T-helper 2 cell (primary cell): ENCODE measurements at places on chromosomes 12 and 14.

DNA sequence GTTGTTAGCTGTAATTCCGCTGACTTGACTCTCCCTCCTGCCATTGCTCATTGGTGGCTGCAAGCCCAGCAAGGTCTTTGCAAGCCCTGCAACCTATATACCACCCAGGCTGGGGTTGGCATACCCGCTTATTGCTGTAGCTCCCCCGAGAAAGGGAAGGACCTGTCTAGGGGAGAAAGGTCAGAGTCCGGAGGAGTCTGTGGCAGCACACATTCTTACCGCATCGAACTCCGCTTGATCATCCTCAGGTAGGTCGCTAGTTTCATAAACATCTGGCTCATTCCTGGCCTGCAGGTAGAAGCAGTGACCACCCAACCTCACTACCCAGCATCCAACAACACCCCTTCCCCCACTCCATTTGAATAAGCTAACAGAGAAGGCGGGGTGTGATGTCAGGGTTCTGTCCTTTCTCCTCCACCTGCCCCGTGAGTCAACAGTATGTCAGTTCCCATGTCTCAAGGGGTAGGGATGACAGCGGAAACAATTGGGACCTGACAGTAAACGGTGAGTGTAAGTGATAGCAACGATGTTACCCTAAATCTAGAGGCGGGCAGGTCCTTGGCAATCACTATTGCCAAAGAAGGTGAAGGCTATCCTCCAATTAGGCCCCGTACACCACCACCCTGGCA, 1.1 kb downstream of the DCTN2 start:
- no peak for DNase-seq

- DNase-seq, result no peak
Measured at GRCh38 chr14:68464711-68465110, 328.2 kb downstream of the ZFP36L1 start.

DNA sequence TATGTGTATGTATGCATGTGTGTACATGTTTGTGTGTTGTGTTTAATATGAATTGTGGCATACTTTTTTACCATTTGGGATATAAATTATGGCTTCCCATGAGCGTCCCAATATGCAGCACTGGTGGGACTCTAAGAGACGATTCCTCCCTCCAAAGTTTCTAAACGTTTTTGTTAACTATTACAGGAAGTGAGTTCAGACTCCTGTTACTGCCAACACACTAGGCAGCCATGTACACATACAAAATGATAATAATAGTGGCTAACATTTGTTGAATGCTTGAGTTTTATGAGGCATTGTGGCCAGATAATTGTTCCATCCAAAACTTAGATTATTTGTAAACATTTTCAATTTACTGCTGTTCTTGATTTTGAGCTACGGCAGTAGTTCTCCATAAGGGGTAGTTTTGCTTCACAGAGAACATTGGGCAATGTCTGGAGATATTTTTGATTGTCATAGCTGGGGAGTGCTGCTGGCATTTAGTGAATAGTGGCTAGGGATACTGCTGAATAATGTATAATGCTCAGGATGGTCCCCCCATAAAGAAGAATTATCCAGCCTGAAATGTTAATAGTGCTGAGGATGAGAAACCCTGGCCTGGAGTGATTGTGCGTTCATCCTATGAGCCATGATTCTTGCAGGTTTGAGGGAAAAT, 45.1 kb downstream of the ARID2 start:
- DNase-seq, result no peak

GRCh38 chr12:80848858-80849257, 88.9 kb downstream of the LIN7A start:
- DNase-seq, result no peak

DNA sequence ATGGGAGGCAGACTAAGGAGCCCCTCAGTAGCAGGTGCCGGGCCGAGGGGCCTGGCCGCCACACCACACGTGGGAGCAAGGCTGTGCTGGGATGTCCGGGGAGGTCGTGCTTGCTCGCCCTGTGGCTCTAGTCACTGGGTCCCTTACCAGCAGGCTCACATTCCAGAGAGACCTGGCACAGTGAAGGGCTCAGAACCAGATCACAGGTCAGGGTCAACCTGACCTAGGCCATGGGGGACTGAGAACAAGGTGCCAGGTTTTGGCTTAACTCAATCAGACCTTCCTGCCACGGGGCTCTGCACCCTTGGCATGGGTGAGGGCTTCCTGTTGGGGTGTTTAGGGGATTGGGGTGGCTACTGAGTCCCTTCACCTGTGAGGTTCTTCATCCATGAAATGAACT, 22.3 kb downstream of the DEGS2 start:
- DNase-seq, result no peak

GRCh38 chr14:54221432-54221803, 175.4 kb upstream of the CDKN3 start:
- DNase-seq, result no peak

GRCh38 chr14:89504602-89505313, 87.7 kb upstream of the FOXN3 start:
- DNase-seq, result peak; percentile 75

GRCh38 chr12:51920046-51920445, 12.7 kb downstream of the ACVRL1 start:
- DNase-seq, result no peak

DNA sequence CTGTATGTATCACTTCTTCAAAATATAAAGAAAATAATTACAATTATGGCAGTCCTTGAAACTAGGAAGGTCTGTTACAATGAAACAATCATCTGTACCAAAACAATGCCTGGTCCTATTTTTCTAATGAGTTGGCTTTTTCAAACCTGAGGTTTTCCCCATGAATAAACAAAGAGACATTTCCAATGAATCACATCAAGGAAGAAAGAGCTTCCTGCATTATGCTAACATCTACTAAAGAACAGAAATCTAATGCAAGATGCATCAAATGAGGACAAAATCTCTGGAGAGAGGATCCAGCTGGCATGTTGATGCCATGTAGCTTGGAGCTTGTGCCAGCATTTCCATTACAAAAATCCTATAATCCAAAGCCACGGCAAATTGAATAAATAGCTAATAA, 29.3 kb downstream of the NIN start:
- DNase-seq, result no peak

DNA sequence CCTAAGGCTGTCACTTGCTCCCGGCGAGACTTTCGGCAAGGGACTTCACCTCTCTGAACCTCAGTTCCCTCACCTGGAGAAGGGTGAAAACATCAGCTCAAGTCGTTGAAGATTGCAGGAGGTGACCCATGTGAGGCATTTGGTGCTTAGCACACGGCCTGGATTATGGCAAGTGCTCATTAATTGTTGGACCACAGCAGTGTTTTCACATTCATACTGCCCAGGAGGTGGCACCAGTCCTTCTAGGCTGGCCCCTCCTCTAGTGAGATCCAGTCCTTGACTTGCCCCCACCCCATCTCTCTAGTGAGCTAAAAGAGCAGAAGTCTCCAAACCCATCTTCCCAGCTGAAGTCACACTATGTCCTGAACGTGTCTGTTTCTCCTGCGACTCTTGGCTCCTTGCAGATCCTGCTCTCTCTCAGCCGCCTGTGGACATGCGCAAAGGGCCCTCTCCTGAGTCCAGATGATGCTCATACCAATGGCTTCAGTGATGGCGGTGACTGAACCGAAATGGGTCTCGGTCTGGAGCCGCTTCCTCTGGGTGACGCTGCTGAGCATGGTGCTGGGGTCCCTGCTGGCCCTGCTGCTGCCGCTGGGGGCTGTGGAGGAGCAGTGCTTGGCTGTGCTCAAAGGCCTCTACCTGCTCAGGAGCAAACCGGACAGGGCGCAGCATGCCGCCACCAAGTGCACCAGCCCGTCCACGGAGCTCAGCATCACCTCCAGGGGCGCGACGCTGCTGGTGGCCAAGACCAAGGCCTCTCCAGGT, 1.6 kb downstream of the FICD start:
- no peak for DNase-seq

- DNase-seq, result no peak
Measured at GRCh38 chr14:54830650-54831049, 72.0 kb downstream of the GCH1 start.

- DNase-seq, result no peak
Measured at GRCh38 chr14:81286574-81287370, 66.0 kb upstream of the GTF2A1 start.

GRCh38 chr12:54024127-54024526, 4.1 kb upstream of the HOXC6 start:
- no peak for DNase-seq

DNA sequence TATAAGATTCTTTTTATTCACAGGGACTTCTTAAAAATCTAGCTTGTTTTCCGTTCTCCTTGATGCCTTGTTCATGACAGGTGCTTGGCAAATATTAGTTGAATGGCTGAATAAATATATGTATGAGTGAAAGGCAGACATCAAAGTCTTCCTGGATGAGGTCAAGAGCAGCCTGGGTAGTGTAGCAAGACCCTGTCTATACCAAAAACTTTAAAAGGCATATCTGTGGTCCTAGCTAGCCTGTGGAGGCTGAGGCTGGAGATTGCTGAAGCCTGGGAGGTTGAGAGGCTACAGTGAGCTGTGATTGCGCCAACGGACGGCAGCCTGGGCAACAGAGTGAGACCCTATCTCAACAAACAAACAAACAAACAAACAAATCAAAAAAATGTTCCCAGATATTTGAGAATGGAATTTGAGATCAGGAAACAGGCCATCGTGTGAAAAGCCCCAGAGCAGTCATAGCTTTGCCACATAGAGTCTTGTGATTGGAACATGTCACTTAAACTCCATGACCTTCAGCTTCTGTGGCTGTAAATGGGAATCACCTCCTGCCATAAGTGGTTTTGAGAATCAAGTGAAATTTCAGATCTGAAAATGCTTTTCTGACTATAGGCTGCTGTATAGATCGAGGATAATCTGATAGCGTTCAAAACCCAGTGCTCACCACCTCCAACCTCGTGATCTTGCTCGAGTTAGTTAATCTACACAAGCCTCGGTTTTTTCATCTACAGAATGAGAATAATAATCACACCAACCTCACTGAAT, 64.3 kb downstream of the ZFP36L1 start:
- no peak for DNase-seq

DNA sequence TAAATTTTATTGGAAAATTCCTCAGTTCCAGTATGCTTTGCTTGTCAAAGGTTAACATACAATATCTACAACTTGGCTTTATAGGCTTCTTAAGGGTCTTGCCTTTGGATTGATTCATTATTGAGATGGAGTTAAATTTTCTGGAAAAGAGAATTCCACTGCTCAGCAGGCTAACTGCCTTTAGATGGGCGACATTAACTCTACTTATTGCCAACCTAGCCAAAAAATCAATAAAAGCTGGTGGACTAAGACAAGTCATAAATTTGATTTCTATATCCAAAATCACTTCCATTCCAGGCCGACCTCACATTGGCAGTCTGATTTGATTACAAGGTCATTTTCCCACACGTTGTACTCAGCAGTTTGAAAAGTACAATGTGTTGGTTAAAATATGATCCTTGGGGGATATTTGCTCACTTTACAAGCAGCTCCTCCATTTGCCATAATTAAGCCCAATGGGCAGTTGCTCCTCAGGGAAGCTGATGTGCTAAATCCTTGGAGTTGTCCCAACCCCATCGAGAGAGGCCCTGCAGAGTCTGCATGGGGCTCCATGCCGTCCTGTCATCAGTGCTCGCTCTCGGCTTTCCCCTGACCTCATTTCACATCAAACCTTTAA, 36.1 kb upstream of the CRY1 start:
- DNase-seq, result no peak

DNA sequence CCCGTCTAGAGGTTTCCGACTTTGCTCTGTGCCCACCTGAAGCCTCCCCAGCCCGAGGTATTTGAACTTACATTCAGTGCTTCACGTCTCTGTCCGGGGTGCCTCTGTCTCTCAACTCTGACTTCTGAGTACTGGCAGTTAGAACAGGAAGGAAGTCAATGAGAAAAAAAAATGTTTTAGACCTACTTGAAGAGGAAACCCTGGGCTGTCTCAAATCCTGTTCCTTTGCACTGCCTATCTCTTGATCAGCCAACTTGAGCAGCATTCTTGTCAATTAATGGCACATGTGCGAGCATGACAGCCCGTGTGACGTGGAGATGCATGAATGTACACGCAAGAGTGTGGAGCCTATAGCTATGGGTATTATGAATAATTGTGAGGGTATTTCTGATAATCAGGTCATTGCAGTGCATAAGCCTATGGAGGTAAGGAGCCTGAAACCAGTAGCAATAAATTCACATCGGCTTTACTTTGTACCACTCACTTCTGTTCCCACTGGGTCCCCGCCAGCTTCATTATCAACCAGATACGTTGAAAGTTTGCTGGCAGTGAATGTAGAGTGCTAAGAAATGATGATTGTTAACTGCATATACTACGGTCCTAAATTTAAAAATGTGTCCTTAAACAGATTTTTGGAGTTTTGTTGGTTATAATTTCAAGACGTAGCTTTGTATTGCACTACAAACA, at the start of gene ARHGDIB:
TSS of gene ARHGDIB (minus strand) at position 136 of the 687 bp plus-strand sequence. CDS start 10,889 bp downstream, outside the sequence.
- peak; percentile 100 for DNase-seq

DNA sequence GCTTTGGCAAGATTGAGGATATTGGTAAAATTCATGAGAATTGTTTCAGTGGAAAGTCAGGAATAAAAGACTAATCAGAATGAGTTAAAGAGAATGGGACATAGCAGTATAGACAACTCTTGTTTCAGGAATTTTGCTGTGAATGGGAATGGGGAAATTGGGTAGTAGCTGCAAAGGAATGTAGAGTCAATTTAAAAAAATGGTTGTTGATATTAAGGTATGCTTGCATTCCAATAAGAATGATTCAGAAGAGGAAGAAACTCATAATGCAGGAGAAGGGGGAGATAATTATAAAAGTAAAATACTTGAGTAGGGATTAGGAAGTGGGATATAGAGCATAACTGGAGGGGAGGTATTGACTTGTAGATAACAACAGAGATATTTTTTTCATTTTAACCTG, 40.7 kb downstream of the MNAT1 start:
- DNase-seq, result no peak

DNA sequence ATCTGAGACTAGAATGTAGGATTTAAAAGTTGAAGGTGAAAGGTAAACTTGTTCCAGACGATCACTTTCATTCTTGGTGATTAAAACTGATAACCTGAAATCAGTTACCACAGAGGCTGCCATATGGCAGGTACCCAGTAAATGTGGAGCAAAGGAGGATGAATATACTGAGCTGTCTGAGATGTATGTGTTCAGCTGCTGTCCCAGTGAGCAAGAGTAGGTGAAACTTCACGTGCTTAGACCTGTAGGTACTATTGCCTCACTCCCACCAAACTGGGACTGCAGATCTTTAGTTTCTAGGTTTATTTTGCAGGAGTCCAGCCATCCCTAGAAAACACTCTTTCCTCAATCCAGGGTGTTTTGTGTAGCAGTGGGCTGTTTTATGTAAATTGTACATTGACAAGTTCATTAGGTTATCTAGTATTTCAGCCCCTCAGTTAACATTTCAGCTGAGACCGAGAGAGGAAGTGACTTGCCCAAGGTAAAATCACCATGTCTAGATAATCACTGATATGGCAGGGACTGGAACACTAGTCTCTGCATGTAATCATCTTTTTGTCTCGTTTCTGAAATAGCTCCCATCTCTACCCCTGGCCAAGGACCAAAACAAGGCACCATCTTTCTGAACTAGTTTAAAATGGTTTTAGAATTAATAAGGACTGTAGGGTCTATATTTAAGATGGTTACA, 62.7 kb downstream of the ATG14 start:
- no peak for DNase-seq

GRCh38 chr14:98176892-98177291, 1095.1 kb downstream of the BCL11B start:
- no peak for DNase-seq

- DNase-seq, result no peak
Measured at GRCh38 chr14:100621806-100622205, 34.6 kb upstream of the BEGAIN start.

GRCh38 chr12:61574339-61574738, 685.9 kb upstream of the USP15 start:
- DNase-seq, result no peak
